A549 treated with RU486 at 1 μM for 4 hours (cell line): ENCODE measurements at places on chromosomes 1 and 21. TPM values are rescaled to one million over a fixed set of nuclear protein-coding genes. Genes with fewer than 3 reads are reported as not detected.

CTPS1 gene
- 86.7 to 110 TPM (median 88.8 TPM) in 5 replicates for total RNA-seq

MTHFR gene
- total RNA-seq, result 3.8 to 4.6 TPM (median 4.0 TPM) in 5 replicates

ATP5PB gene
- 231 to 276 TPM (median 253 TPM) in 5 replicates for total RNA-seq

FGR gene
- 0.06 to 0.09 TPM in 2 of 5 replicates, not detected in the others for total RNA-seq

FAAH gene
- 0.69 to 1.0 TPM (median 0.77 TPM) in 5 replicates for total RNA-seq

DRAXIN gene
- total RNA-seq, result 0.07 to 0.10 TPM (median 0.08 TPM) in 5 replicates

NECTIN4 gene
- total RNA-seq, result 1.5 to 2.2 TPM (median 1.9 TPM) in 5 replicates

ACKR1 gene
- not detected in 5 replicates for total RNA-seq

SDHB gene
- 97.3 to 119 TPM (median 111 TPM) in 5 replicates for total RNA-seq

DYRK1A gene
- 7.3 to 14.5 TPM (median 11.3 TPM) in 5 replicates for total RNA-seq

ZMYM4 gene
- total RNA-seq, result 6.9 to 12.9 TPM (median 11.3 TPM) in 5 replicates

CD1D gene
- total RNA-seq, result 0.05 to 0.08 TPM (median 0.07 TPM) in 3 of 5 replicates, not detected in the others
